ENCODE measurements at places on chromosomes 5 and 9. TPM values are rescaled to one million over a fixed set of nuclear protein-coding genes. Genes with fewer than 3 reads are reported as not detected.
A peak's percentile ranks its signal among the peaks of the same experiment; 100 is the strongest.

DNA sequence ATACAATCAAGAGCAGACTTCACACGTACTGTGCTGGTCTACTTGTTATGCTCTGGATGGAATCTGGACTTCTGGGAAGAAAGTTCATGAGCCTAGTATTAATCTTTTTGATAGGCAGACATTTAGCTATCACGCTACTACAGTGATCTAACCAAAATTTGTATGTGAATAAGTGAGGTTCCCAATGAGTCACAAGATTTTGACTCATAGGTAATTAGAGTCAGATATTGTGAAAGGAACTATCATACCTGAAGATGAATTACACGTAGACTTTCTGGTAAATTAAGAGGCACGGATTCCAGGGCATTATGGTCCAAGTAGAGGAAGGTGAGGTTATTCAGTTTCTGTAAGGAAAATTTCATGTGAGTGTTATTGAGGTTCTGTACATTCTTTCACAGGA lies 18.4 kb downstream of the OGN start:
- no peak for DNase-seq
- H3K27ac ChIP-seq = no peak overlapping the region
- H3K4me1 ChIP-seq = no peaks in the 10 kb centered on the region
- H3K36me3 ChIP-seq = no peaks in the 10 kb centered on the region
- H3K4me3 ChIP-seq = no peak overlapping the region

- no peaks in the 10 kb centered on the region for H3K4me1 ChIP-seq
- no peaks in the 10 kb centered on the region for H3K36me3 ChIP-seq
- no peaks in the 10 kb centered on the region for H3K27me3 ChIP-seq
- DNase-seq = no peak
- H3K27ac ChIP-seq = no peak overlapping the region
Measured at GRCh38 chr5:174119468-174119881, 74.0 kb downstream of the NSG2 start.

DNA sequence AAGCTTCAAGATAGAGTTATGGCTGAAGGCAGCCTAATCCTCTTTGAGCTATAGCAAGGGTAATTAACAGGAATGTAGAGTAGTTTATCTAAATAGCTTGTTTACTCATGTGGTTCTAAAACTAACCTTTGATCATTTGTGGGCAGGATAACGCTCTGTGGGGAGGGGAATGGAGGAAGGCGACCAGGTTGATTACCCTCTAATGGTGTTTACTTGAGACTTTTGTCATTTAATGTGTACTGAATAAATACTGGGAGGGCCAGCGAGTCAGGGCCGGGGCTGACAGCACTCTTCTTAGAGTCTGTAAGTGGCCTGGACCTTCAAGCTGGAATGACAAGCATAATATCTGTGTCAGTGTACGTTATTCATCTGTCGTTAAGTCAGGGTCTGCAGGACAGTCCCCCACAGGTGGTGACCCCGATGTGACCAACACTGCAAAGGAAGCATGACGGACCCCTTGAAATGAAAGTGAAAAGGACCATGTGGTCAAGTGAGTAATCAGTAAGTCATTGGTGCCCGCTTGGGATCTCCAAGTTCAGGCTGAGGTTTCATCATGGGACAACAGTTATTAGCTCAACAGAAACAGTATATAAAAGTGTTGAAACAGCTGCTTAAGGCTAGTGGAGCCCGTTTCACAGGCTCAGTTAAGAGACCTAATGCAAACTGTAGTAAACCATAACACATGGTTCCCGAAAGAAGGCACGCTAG lies 162.6 kb downstream of the CPLANE1 start:
- peak; percentile 35 for DNase-seq
- no peaks in the 10 kb centered on the region for H3K27me3 ChIP-seq

TAF1L gene
- total RNA-seq = not detected

GRCh38 chr9:86470326-86470725 lies 116.1 kb upstream of the TUT7 start:
- H3K27me3 ChIP-seq = no peaks in the 10 kb centered on the region
- H3K4me3 ChIP-seq = no peak overlapping the region
- no peaks in the 10 kb centered on the region for H3K4me1 ChIP-seq
- H3K27ac ChIP-seq = no peak overlapping the region
- no peak for DNase-seq
- H3K36me3 ChIP-seq = no peaks in the 10 kb centered on the region

ABLIM3 gene
- total RNA-seq = 4.1 TPM

ZNF608 gene
- 14.6 TPM for total RNA-seq

DNA sequence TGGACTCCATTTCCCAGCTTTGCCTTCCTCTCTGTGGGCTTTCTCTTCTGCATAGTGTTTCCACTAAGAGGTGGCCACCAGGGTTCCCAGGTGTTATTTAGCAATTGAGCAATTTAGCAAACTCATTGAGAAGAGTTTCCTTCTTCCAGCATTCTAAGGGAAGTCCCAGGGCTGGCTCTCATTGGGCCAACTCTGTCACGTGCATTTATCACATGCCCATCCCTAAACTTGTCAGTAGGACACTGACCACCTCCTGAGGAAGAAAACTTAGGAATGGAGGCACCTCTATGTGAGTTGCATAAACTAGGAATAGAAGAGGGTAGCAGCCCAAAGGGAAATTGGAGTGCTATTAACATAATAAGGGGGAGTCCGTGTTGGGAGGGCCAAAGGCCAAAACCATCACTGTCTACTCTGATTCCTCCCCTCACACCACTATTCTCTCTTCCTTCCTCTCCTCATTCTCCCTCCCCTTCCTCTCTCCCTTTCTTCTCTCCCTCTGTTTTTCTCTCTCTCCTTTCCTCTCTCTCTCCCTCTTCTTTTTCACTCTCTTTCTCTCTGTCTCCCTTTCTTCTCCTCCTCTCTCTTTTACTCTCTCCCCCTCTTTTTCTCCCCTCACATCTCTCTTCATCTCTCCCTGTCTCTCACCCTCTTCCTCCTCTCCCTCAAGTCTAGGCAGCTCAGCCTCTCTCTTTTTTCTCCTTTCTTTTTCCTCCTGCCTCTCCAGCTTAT lies 213.4 kb downstream of the PALM2AKAP2 start:
- H3K36me3 ChIP-seq = no peaks in the 10 kb centered on the region
- no peaks in the 10 kb centered on the region for H3K27me3 ChIP-seq
- H3K4me3 ChIP-seq = no peak overlapping the region
- H3K4me1 ChIP-seq = no peaks in the 10 kb centered on the region
- no peak overlapping the region for H3K27ac ChIP-seq

IFT74 gene
- 14.8 TPM for total RNA-seq

IL13 gene
- not detected for total RNA-seq

ERGIC1 gene
- total RNA-seq = 191 TPM

- DNase-seq = no peak
- no peaks in the 10 kb centered on the region for H3K36me3 ChIP-seq
- no peak overlapping the region for H3K4me3 ChIP-seq
Measured at GRCh38 chr9:127858041-127858512, 3.6 kb upstream of the ENG start.

DNA sequence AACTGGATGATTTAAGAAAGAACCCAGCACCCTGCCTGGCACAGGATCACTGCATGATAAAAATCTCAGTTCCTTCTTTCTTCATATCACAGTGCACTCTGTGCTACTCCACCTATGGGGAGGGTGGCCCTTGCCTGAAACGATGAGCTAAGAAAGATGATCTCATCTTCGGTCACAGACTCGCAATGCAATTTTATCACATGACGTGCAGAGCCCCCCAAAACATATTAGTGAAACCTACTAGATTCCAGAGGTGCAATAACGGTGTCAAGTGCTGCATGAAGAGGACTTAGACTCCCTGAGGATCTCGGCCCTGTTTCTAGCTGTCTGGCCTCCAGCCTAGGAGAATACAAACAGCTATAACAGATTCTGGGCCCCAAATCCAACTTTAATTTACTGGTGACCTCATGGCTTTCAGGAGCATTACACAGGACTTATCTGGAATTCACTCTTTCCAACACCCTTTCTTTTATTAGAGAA lies 104.0 kb downstream of the EBF1 start:
- H3K27me3 ChIP-seq = no peaks in the 10 kb centered on the region
- DNase-seq = no peak
- H3K36me3 ChIP-seq = no peaks in the 10 kb centered on the region
- H3K4me1 ChIP-seq = no peaks in the 10 kb centered on the region
- no peak overlapping the region for H3K4me3 ChIP-seq
- H3K27ac ChIP-seq = no peak overlapping the region

GRCh38 chr5:54553659-54554207 lies 36.2 kb downstream of the SNX18 start:
- H3K36me3 ChIP-seq = no peaks in the 10 kb centered on the region
- H3K4me3 ChIP-seq = no peak overlapping the region
- DNase-seq = no peak
- H3K27ac ChIP-seq = no peak overlapping the region
- no peaks in the 10 kb centered on the region for H3K4me1 ChIP-seq
- H3K27me3 ChIP-seq = no peaks in the 10 kb centered on the region

DNA sequence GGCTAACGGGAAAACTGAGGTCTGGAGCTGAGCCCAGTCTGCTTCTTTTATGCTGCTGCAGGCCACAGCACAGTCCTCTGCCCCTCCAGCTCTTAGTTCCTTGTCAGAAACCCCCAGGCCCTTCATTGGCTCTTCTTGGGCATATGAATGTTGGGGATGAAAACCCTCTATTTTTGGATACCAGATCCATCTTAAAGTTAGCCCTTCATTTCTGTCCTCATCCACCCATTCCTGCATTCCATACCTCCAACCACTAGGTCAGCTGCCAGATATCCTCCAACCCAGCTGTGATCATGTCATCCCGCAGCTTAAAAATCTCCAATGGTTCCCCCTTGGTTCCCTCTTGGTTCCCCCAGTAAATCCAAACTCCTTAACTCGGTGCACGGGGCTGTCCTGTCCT lies 1.8 kb upstream of the SLC25A51 start:
- H3K4me3 ChIP-seq = no peak overlapping the region
- no peaks in the 10 kb centered on the region for H3K36me3 ChIP-seq
- no peaks in the 10 kb centered on the region for H3K27me3 ChIP-seq

TEK gene
- 6.3 TPM for total RNA-seq

- H3K4me3 ChIP-seq = no peak overlapping the region
- H3K27ac ChIP-seq = no peak overlapping the region
- H3K36me3 ChIP-seq = peaks cover 30% of the 10 kb centered on the region
- H3K4me1 ChIP-seq = peaks cover 9% of the 10 kb centered on the region
Measured at GRCh38 chr9:127446713-127447415, 4.3 kb downstream of the RPL12 start.

DNA sequence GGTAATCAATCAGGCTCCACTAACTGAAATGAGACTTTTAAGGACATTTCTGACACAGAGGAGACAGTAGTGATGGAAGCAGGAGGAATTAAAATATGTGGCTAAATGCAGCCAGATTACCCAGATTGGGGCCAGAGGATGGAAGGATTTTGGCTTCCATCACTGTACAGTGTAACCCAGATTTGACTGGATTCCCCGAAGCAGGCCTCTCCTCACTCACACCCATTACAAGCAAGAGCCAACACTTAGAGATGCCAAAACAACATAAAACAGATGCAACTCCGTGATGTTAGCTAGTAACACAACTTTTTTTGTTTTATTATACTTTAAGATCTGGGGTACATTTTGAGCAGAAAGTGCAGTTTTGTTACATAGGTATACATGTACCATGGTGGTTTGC lies 17.6 kb downstream of the TEK start:
- H3K27ac ChIP-seq = no peak overlapping the region
- DNase-seq = no peak
- H3K4me3 ChIP-seq = no peak overlapping the region

GRCh38 chr5:139524446-139524845 lies 36.7 kb upstream of the UBE2D2 start:
- no peak for DNase-seq
- H3K36me3 ChIP-seq = no peaks in the 10 kb centered on the region
- no peaks in the 10 kb centered on the region for H3K27me3 ChIP-seq
- no peak overlapping the region for H3K4me3 ChIP-seq

DNA sequence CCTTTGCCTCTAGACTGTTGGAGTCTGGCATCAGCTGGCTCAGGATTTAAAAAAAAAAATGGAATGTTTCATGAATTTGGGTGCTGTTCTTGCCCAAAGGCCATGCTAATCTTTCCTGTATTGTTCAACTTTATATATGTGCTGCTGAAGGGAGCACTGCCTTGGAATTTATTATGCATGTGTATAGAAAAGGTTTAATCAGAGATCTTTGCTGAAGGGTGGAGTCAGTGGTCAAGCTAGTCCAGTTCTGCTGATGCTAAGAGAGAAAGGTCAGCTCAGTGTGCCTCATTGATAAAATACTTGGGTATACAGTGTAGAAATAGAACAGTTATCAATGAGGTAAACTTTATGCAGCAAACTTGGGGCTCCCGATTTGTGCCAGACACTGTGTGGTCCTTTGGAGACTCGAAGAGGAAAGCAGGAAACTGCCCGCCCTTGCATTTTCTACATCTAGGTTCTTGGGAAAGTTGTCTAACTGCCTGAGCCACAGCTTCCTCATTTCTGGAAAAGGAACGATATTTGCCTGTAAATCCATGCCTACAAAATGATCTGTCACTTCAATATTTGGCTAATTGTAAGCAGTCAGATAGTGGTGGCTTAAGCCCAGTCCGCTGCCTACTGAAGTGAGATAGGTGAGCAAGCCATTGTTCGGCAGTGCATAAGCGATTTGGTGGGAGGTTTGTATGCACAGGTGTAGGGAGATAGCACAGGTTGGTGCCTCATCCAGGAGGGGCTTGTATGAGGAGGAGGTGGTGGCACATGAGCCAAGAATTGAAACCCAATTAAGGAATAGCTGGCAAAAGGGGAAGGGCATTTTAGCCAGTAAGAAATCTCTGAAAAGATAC lies 29.2 kb upstream of the GTF2H2C start:
- peak overlapping the region; percentile 27 for H3K27ac ChIP-seq
- no peak for DNase-seq
- H3K27me3 ChIP-seq = no peaks in the 10 kb centered on the region
- no peak overlapping the region for H3K4me3 ChIP-seq

ZDHHC11B gene
- total RNA-seq = 1.4 TPM

SHROOM1 gene
- 64.1 TPM for total RNA-seq

- no peaks in the 10 kb centered on the region for H3K27me3 ChIP-seq
- H3K4me3 ChIP-seq = no peak overlapping the region
- no peaks in the 10 kb centered on the region for H3K36me3 ChIP-seq
- H3K27ac ChIP-seq = no peak overlapping the region
Measured at GRCh38 chr5:54753034-54753433, 232.4 kb downstream of the ESM1 start.

ANXA1 gene
- 19.7 TPM for total RNA-seq

C9orf153 gene
- not detected for total RNA-seq

LRRC19 gene
- 48.9 TPM for total RNA-seq

- H3K36me3 ChIP-seq = peaks cover 11% of the 10 kb centered on the region
- no peaks in the 10 kb centered on the region for H3K27me3 ChIP-seq
- no peak overlapping the region for H3K27ac ChIP-seq
Measured at GRCh38 chr9:122291458-122291857, 26.8 kb downstream of the MRRF start.

GRCh38 chr9:25857147-25857546 lies 178.9 kb upstream of the TUSC1 start:
- no peak for DNase-seq
- no peak overlapping the region for H3K4me3 ChIP-seq
- H3K4me1 ChIP-seq = no peaks in the 10 kb centered on the region
- H3K27ac ChIP-seq = no peak overlapping the region
- no peaks in the 10 kb centered on the region for H3K36me3 ChIP-seq

All from colonic mucosa (tissue), 4 donors.